ENCODE measurements at places on chromosomes 12 and 14. TPM values are rescaled to one million over a fixed set of nuclear protein-coding genes. Genes with fewer than 3 reads are reported as not detected.
A peak's percentile ranks its signal among the peaks of the same experiment; 100 is the strongest.

DNA sequence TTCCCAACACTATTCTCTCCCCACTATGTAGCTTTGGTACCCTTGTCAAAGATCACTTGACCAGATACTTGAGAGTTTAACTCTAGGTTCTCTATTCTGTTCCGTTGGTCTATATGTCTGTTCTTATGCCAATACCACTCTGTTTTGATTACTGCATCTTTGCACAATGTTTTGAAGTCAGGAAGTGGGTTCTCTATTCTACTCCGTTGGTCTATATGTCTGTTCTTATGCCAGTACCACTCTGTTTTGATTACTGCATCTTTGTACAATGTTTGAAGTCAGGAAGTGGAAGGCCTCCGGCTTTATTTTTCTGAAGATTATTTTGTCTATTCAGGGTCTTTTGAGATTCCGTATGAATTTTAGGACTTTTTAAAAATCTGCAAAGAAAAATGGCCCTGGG, 2.7 kb upstream of the NDUFA12 start:
- no peak for DNase-seq

- DNase-seq = no peak
These were observed 390.3 kb downstream of the DIO2 start for GRCh38 chr14:79820866-79821535.

DNA sequence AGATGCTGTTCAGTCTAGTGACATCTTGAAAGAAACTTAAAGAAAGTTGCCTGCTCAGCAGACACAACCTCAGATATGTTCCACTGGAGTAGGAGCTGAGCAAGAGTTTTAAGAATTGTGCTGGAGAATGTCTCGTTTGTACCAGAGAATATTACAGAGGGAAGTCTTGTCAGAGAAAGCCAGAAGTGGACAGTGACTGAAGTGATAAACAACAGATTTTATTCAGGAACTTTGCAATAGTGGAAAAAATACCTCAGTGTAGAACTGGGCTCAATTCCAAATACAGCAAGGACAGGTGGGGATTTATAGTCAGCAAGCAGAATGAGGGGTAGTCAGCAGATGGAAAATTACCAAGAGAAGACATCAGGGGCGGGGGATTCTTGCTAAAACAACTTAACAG, 18.6 kb downstream of the ZDHHC17 start:
- DNase-seq = no peak

The CPNE6 gene
- polyA plus RNA-seq = not detected

The LRR1 gene
- 21.3 TPM for polyA plus RNA-seq

GRCh38 chr12:106133136-106134087, 5.3 kb downstream of the NUAK1 start:
- DNase-seq = no peak

DNA sequence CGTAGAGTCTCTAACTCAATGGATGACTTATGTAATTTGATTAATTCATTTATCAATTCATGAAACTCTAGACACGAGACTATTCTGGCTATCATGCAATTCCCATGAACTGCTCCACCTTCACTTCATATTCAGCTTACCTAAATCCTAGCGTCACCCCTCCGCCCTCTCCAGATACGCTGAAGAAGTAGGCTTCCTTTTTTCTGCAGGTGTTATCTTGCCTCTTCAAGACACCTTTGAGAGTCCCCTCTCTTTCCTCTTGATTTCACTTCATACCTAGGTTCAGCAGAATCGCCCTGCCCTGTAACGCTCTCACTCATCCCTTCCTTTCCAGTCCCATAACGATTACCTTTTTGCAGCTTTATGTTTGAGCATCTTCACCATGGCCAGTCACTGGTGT, 4.0 kb upstream of the RNASE4 start:
- no peak for DNase-seq

GRCh38 chr12:132150780-132151144, 6.5 kb downstream of the NOC4L start:
- peak; percentile 59 for DNase-seq

GRCh38 chr14:81400202-81400678, at the start of gene STON2:
Gene STON2 (minus strand): TSS chr14:81400324. CDS start chr14:81398382, 1,942 bp downstream.
- no peak for DNase-seq

- no peak for DNase-seq
These were observed 80.1 kb downstream of the PRKCH start for GRCh38 chr14:61401461-61401860.

- DNase-seq = no peak
These were observed 18.1 kb downstream of the PPM1H start for GRCh38 chr12:62916632-62917425.

GRCh38 chr14:20751963-20752562, 6.4 kb downstream of the EDDM3A start:
- no peak for DNase-seq

- DNase-seq = no peak
These were observed 7.8 kb upstream of the EGLN3 start for GRCh38 chr14:33958605-33959226.

DNA sequence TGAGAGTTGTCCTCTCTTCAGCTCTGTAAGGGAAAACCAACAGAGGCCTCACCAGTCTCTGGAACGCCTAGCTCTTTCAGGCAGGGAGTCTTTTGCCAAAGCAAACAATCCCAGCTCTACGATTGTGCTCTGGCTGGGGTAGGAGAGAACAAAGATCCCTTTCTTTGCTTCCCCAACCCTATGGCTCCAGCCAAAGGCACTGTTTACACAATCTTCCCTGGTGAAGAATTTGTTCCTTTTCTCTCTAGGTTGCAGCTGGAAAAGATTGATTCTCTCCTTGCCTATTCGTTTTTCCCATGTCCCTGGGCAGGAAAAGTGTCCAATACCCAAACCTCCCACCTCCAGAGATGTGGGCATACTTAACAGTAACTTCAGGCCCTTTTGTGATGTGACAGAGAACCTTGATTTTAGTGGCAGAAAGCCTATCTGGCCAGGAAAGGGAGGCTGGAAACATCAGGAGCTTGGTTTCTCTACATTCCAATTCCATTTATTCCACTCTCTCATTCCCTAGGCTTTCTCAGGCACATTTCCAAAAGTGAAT, 16.8 kb downstream of the ATP5MC2 start:
- no peak for DNase-seq

The FGF23 gene
- not detected for polyA plus RNA-seq

The FSCB gene
- not detected for polyA plus RNA-seq

DNA sequence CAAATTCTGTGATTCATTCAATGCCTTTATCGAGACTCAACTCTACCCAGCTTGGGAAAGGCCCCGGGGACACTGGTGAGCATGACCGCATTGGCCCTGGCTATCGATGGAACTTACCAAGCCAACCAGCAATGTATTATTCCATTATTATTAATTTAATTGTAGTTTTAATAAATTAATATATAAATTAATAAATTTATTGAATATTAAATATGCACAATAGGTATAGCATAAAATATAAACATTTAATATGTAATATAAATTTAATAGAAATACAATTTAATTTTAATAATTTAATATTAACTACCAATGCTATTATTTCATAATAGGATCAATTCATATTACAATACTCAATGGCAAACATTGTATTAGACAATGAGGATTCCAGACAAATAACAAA, 163.4 kb downstream of the DPF3 start:
- DNase-seq = no peak

GRCh38 chr12:114476159-114476558, 70.2 kb upstream of the TBX5 start:
- DNase-seq = no peak

- DNase-seq = no peak
These were observed 185.4 kb downstream of the ALG10B start for GRCh38 chr12:38501991-38502390.

- DNase-seq = peak; percentile 40
These were observed 3.8 kb upstream of the KRT86 start for GRCh38 chr12:52270541-52271070.

The DNAJC22 gene
- polyA plus RNA-seq = 4.6 TPM
